Stimulated activated CD8-positive, alpha-beta memory T cell treated with anti-CD3 and anti-CD28 coated beads, Interleukin-15, amount 100 ng/mL, for 48 hours (primary cell): ENCODE measurements at places on chromosomes 3 and 15.

DNA sequence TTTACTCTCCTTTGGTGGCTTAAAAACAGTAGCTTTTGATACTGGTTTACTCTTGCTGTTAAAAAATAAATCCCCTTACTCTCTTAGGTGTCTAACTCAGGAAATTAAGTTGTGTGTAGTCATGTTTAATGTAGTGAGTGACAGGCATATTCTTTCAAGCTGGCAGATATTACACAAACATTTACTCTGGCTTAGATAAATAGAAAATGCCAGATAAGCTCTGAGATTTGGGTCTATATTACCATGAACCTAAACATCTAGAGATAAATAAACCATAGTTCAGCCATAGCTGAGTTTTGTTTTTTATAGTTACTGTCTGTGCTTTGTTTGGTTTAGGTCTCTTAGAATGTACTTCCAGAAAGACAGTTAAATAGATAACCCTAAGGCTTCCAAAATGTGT, 2.4 kb downstream of the SEMA6D start:
- no peak for DNase-seq

DNA sequence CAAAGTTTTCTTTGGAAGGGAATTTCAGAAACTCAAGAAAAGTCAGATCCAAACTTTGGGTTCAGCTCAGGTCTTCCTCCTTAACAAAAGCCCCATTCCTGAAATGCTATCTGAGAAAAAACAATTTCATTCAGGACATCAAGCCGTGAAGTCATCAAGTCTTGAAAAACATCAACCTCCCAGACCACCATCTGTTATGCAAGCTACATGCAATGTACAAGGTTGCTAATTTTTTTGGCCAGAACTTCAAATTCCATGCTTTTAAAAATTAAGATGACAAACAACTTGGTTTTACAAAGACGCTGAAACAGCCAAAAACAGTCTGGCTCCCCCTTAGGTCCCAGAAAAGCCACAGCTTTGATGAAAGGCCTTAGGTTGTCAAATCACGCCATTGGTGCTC, 53.9 kb upstream of the WNT5A start:
- DNase-seq: no peak

GRCh38 chr3:170761103-170761502, 108.9 kb downstream of the RPL22L1 start:
- DNase-seq: no peak

DNA sequence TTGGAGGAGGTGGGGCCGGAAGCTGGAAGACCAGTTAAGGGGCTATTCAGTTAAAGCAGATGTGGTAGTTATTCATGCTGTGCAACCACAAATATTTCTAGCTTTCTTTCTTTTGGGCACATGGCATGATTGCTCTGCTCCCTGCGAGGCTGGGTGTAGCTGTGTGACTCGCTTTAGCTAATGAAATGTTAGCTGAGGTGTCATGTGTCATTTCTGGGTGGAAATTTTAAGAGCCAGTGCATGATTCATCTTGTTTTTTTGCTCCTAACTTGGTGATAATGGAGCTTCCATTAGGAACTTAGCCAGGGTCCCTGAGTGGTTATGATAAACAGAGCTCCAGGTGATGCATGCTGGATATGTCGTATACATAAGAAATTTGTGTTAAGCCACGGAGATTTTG, 300.6 kb downstream of the SATB1 start:
- DNase-seq: no peak

- DNase-seq: no peak
Measured at GRCh38 chr3:190491533-190492054, 22.3 kb upstream of the IL1RAP start.

DNA sequence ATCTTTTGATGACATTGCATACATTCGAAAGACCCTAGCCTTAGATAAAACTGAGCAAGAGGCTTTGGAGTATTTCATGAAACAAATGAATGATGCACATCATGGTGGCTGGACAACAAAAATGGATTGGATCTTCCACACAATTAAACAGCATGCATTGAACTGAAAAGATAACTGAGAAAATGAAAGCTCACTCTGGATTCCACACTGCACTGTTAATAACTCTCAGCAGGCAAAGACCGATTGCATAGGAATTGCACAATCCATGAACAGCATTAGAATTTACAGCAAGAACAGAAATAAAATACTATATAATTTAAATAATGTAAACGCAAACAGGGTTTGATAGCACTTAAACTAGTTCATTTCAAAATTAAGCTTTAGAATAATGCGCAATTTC, 16.7 kb downstream of the KCNMB3 start:
- DNase-seq: no peak

DNA sequence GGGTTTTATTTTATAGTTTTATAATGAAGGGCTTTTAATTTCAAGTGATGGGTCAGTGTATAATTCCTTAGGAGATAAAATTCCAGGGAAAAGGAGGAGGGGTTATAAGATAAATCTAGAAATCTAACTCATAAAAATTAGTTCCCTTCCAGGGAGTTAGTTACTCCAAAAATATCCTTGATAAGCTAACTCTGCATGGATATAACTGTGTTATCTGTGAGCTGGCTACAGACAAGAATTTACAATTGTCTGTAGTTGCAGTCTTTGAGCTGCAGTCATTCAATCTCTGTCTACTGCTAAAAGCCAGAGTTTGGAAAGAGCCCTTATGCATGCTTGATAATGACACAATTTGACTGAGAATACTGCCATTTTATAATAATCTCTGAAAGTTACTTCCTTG, 432.3 kb upstream of the TPRG1 start:
- no peak for DNase-seq

DNA sequence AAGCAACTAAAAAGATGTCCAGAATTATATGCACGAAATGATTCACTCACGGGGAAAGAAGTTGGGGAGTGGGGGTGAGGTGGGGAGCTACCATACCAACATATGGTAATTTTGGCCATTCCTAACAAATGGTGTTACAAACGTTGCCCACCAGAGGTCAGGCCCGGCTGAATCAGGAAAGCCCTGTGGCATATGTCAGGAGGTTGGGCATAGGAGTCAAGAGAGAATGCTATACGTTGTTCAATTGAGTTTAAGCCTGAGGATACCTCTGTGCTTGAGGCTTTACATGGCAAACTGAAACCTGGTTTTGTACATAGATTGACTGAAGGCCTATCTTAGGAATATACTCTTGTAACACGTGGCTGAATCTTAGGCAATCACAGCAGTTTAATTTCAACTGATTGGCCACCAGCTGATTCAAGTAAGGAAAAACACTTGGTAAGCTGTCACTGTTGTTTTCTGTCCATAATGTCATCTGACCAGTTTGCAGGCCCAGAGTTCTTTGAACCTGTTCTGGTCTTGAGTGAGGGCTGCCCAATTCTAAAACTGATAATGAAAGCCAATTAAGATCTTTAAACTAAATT, 23.4 kb upstream of the SLC2A2 start:
- DNase-seq: peak; percentile 8

DNA sequence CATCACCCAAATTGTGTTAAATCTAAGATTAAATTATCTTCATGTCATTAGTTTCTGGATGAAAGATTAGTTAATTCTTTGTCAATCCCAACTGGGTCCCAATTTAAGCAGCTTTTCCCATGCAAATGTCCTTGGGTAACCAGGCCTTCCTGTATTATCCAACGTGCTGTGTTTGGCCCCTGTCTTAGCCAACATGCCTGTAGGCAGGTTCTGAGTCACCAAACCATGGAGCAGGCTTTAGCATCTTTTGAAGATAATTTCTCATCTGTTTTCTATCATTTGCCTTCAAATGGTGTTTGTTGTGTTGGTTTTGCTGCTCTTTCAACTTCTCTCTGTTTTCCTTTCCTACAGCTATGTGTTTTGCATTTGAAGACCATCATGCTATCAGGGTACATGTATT, 216.2 kb downstream of the ITPR1 start:
- no peak for DNase-seq

DNA sequence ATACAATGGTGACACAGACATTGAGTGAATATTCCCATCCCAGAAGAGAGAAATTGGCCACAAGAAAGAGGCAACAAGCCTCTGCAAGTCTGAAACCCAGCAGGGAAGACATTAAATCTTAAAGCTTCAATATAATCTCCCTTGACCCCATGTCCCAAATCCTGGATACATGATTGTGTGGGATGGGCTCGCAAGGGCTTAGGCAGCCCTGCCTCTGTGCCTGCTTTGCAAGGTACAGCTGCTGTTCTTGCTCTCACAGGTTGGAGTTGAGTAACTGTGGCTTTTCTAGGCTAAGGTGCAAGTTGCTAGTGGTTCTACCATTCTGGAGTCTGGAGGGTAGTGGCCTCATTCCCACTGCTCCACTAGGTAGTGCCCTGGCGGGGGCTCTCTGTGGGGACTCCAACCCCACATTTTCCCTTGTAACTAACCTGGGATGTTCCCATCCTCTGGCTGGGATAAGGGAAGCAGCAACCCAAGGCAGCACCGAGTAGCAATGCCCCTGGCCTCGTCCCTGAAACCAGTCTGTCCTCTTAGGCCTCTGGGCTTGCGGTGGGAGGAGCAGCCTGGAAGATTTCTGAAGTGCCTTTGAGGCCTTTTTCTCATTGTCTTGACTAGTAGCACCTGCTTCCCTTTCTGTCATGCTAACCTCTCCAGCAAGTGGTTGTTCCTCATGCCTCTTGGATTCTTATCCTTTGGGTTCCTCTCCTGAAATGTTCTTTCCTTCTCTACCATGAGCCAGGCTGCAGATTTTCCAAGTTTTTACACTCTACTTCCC, 90.0 kb downstream of the FAM174B start:
- DNase-seq: no peak

DNA sequence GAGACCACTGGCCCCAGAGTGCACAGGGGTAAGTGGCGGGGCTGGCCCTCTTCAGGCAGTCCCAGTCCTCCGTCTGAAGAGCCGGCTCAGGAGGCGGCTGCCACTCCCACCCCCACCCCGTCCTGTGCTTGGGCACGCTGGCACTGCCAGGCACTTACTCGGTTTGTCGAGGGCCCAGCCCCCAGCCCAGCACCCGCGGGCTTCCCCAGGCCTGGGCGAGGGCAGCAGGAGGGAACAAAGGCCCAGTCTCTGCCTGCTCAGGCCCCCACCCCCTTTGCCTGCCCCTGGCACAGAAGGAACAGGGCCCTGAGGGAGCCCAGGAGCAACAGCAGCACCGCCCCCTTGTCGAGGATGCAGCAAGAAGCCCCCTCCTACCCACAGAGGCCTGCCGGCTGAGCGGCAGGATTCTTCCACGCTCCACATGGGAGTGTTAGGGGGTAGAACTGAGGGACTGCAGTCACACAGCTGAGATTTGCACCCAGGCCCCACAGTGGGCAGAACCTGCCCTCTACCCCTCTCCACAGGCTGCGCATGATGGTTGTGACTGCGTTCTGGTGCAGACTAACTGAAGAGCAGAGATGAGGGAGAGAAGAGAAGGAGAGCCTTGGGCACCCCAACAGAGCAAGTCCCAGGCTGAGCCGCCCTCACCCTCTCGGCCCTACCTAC, 8.9 kb downstream of the DUSP7 start:
- no peak for DNase-seq

DNA sequence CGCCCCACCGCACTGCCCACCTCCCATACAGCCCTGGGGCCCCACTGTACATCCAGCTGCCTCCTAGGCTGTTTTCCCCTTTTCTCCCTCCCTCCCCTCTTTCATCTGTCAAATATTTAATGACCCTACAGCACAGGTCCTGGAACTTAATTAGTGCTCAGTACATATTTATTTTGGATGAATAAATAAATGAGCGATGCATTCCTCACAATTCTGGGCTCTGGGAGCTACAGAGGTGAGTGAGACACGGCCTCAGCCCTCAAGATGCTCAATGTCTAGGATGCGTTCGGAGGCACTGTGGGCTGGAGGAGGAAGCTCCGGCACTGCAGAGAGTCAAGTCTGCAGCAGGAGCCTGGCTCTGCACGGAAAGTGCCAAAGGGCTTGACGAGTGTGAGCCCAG, 175.0 kb downstream of the FAM43A start:
- no peak for DNase-seq

DNA sequence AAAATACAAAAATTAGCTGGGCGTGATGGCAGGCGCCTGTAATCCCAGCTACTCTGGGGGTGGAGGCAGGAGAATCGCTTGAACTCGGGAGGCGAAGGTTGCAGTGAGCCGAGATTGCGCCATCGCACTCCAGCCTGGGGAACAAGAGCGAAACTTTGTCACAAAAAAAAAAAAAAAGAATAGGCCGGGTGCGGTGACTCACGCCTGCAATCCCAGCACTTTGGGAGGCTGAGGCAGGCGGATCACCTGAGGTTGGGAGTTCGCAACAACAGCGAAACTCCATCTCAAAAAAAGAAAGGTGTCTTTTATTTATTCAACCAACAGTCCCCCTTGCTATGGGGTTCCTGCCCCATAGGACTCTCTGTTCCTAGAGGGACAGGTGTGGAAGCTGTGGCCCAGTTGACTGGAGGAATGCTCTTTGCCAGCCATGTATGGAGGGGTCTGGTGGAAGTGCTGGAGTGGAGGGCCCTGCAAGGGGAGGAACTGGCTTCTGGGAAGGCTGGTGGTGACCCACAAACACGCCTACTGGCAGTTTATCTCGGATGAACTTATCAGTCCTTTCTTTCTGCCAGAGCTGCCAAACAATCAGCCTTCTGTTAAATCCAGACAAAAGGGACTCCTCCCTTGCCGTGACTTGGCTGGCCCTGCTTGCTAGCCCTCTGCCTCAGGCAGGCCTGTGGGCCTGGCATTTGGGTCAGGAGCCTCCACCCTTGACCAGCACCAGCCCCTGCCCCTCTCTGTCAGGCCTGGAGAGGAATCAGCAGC, 4.6 kb upstream of the DAG1 start:
- DNase-seq: no peak

DNA sequence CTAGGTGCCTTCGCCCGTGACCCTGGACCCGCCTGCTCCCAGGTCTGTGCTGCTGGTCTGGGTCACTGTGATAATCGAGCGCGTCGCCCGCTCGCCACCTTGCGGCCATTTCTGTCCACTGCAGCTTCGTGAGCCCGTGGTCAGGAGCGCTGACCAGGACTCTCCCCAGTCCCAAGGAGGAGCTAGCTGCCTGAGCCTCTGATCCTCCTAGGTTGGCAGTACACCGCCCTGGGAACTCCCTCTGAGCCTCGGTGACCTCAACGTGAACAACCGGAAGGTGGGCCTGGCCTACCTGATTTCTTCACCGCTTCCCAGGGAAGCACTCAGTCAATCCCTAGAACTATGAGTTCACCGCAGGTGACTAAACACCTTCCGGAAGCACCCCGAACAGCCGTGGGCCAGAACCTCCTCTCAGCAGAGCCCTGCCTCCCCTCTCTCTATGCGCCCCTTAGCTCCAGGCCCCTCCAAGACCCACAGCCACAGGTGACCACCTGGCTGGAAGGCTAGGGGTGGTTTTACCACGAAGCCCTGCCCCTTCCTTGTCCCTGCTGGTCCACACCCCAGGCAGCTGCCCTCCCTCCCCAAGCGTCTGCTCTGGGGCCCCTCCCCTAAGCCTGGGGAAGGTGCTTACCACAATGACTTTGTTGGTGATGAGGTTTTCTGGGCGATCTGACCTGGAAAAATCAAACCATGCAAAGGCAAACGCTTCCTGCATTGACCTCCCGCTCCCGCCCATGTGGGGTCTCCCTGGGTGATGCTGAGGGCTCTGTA, 9.7 kb downstream of the PLA2G4D start:
- DNase-seq: peak; percentile 21

GRCh38 chr3:182690172-182690571, 103.1 kb upstream of the ATP11B start:
- DNase-seq: no peak
